ENCODE measurements at places on chromosomes 1 and 21.

GRCh38 chr1:54360165-54361005 is 45.8 kb downstream of the SSBP3 start:
- no peak for DNase-seq

- no peak for DNase-seq
Measured at GRCh38 chr1:43440358-43440757, 13.4 kb downstream of the HYI start.

DNA sequence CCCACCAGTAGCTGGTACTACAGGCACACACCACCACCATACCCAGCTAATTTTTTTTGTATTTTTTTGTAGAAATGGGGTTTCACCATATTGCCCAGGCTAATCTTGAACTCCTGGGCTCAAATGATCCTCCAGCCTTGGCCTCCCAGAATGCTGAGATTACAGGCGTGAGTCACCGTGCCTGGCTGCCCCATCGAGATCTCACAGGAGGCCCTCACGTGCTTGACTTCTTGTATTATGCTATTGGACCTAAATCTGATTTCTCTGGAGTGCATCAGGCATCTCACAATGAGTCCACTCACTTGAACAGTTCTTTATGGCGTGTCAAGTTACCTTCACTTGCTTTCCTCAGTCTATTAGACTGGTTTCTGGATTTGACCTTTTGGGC is 9.3 kb upstream of the RSRP1 start:
- no peak for DNase-seq

DNA sequence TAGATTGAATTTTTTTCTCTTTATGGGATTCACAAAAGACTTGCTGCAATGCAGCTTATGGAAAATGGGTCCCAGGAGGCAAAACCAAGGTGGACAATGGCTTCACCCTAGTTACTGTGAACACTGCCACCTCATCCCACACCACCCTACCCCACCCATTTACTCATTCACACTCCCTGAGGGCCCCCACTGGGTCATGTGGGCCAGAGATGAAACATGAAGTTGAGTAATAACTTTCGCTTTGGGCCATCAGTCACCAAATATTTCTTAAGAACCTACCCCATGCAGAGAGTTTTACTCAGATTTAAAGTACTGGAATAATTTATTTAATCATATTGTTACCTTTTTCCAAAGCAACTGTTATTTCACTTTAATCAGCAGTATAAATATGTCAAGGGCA is 191.8 kb downstream of the TPR start:
- DNase-seq: peak; percentile 11

DNA sequence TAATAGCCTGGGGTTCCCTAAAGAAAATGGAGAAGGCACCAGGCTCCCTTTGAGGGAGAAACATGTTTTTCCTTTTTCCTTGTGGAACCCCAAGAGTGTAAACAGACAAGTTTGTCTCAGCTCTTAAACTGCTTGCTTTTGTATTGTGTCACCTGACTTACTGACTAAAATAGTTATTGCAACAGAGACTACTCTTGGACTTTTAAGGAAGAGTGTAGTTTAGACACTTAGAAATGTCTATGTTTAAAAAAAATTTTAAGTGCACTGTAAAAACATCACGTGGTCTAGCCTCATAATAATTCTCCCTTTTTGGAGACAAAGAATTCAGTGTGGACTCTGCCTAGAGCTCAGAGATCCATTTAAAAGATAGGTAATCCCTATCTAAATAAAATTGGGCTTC is 141.1 kb downstream of the TRIM33 start:
- no peak for DNase-seq

- DNase-seq: no peak
Measured at GRCh38 chr21:29221253-29221744, 77.4 kb upstream of the BACH1 start.

DNA sequence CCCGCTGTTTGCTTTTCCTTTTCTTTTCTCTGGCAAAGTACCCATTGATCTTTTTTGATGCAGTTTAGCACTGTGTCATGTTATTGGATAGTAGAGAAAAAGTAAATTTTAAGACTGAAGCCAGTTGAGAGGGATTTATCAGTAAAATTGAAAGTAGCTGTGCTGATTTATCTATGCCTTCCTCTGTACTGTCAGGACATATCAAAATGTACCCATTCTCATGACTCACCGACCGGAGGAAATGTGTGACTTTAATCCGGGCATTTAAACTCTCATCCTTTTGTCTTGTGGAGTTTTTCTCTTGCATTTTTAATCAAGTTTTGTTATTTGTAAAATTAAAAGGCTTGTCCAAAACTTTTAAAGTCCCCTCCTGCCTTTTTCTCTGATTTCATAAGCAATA is 276.6 kb upstream of the FMN2 start:
- DNase-seq: no peak

- DNase-seq: no peak
Measured at GRCh38 chr1:167429612-167430011, 88.7 kb downstream of the CD247 start.

DNA sequence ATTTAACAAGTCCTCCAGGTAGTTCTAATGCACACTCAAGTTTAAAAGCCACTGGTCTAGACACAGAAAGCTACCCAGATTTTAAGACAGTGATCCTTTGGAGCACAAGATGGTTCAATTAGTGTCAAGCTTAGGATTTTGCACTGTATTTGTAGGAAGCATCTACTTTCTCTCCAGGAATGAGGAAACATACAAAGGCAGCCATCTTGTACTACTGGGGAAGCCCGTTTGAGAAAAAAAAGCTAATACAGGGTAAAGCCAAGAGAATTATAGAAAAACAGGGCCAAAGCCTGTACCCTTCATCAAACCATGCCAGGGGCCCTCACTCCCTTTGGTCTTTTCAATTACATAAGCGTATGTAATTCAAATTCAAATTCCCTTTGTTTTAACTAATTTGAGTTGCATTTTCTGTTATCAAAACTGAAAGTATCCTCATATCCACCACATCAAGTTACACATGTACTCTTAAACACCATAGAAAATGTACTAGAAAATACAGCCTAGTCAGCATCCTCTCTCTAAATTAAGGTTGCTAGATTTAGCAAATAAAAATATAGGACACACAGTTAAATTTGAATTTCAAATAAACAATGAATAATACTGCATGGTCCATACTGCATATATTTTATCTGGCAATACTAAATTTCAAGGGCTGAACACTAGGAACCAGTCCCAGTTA is 17.4 kb downstream of the PIK3R3 start:
- no peak for DNase-seq

- DNase-seq: no peak
Measured at GRCh38 chr1:29531596-29531995, 295.3 kb downstream of the PTPRU start.

DNA sequence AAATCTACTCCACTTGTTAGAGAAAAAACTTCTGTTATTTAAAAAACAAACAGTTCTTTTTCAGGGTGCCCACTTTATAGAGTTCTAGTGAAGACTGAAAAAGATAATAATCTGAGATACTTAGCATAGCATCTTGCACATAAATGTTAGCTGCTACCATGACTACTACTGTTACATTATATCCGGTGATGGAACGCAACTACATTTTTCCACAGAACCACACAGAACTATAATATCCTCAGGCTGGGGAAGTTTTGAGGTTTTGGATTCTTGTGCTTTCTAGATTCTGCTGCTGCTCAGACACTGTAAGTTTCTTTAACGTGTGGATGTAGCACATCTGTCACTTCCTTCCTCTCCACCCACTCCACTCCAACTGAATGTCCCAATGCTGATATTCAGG is 110.3 kb downstream of the PTPN14 start:
- no peak for DNase-seq

- DNase-seq: peak; percentile 70
Measured at GRCh38 chr1:205286335-205286950, 35.1 kb downstream of the NUAK2 start.

DNA sequence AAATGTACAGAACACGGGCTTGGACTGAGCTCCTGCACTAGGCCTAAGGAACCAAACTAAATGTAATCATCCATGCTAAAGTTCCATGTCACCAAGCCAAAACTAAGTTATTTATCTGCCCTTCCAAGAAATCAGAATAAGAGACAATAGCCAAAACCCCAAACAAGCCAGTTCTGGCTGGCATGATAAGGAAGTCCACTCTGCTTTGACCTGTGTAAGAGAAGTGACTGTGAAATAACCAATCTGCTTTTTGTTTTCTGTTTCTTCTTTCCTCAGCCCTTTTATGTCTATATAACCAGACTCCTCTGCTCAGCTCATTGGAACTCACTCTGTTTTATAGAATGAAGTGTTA is 15.1 kb downstream of the PLPPR5 start:
- no peak for DNase-seq

DNA sequence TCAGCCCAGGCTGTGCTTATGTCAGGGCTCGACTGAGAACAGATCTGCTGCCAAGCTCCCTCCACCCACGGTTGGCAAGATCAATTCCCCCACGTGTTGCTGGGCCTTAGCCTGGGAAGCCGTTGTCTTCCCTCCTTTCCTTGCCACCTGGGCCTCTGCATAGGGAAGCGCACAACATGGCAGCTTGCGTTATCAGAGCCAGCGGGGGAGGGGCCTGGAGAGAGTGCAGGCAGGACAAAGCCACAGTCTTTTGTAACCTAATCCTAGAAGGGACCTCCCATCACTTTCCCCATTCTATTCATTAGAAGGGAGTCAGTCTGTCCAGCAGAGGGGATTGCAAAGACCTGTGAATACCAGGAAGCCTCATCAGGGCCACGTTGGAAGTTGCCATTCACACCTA is 17.0 kb upstream of the IGSF21 start:
- no peak for DNase-seq

DNA sequence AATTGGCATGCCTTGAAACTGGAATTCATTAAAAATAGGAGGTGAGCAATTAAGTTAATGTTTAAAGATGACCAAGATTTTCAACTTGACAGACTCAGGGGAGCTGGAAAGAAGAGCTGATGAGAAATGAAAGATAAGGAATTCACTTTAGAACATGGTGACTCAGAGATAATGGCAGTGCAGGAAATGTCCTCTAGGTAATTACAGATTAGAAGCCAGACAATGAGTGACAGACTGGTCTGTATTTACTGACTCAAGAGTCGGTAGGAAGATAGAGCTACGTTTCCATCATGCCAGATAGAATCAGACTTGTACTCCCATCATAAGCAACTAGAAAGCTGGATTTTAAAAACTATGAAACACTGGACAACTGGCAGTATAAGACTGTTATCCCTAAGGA is 151.6 kb downstream of the AJAP1 start:
- no peak for DNase-seq

DNA sequence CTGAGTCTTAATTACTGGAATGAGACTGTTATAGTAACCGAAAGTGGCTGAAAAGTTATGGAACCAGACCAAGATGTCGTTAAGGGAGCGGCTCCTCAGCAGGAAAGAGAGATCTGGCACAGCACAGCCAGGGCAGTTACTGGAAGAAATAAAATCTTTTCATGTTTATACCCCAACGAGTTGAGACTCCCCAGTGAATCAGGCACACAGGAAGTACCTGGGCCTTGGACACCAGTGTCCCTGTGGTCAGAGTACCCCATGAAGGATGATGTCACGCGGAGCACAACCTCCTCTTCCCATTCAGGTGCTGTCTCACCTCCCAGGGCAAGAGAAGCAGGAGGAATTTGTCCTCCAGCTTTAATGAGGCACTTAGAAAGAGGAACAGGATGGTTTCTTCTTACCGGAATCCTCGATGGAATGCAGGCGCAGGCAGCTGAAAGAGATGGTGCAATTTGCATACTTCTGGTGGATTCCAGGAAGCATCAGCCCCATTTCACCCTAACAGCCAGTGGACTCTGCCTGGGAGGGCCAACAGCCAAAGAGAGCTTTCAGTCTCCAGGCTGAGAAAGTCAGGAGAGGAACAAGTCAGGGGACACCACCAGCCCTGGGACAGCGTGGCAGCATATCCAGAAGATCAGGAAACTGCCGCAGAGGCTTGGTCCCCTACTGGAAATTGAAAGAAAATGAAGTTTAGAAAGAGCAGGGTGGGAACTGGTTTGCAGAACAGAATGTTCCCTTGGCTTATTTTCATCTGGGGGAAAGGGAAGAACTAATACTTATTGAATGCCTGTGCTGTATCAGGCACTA is 35.9 kb upstream of the CTTNBP2NL start:
- DNase-seq: no peak

DNA sequence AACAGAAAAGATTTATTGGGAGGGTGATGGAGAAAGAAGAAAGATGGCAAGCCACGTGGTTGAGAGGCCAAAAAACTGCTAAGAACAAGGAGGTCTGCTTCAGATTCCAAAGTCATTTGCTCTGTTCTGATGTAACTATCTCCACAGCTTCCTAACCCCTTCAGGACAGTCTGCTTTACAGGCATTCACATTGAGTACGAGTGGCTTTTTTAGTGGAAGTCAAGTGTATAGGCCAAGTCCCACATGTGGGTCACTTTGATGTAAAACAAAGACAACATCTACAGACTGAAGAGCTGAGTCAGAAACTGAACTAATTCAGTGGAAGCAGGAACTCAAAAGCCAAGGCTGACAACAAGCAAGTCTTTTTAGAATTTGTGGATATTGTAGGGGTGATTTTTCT is 128.7 kb upstream of the F3 start:
- DNase-seq: no peak

GRCh38 chr1:170734412-170735175 is 70.7 kb downstream of the PRRX1 start:
- DNase-seq: no peak

DNA sequence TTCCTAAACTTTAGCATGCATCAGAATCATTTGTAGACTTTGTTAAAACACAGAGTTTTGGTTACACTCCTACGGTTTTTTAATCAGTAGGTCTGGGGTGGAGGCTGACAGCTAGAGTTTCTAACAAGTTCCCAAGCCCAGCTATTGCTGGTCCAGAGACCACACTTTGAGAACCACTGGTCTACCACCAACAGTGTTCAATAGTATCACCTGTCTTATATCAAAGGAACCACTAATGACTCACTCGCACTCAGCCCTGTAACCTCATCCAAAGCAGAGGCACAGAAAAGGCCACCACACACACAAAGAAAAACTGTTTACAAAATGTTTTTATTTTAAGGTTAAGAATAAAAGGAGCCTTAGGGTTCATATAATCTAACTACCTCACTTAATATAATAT is 68.7 kb downstream of the HIVEP3 start:
- no peak for DNase-seq

DNA sequence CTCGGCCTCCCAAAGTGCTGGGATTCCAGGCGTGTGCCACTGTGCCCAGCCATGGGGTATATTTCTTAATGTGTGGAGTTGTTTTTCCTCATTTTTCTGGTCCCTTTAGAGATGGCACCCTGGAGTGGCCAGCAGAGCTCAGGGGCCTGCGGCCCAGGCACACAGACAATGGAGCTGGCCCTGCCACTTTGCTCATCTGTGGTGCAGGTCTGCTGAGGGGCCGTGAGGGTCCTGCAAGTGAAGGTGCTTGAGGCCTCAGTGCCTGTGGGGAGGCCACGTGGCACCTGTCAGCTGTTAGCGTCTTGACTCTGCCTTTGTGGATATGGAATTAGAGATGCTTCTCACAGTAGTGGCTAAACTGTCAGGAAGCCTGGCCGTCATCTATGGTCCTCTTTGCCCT is 7.5 kb downstream of the COL18A1 start:
- no peak for DNase-seq

DNA sequence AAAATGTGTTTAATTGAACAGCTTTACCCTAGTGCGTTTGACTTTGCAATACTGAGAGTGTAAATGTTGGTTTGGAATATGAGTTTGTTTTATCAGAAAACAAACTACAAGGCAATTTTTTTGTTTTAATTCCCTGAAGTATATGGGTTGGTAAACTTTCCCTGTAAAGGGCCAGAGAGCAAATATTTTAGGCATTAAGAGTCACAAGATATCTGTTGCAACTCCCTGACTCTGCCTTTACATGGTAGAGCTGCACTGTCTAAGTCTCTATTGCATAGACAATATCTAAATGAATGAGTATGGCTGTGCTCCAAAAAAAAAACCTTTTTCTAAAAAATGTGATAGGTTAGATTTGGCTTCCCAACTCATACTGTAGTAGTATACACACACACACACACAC is 115.1 kb upstream of the PBX1 start:
- DNase-seq: no peak
